ENCODE measurements at places on chromosomes 2 and 18.

DNA sequence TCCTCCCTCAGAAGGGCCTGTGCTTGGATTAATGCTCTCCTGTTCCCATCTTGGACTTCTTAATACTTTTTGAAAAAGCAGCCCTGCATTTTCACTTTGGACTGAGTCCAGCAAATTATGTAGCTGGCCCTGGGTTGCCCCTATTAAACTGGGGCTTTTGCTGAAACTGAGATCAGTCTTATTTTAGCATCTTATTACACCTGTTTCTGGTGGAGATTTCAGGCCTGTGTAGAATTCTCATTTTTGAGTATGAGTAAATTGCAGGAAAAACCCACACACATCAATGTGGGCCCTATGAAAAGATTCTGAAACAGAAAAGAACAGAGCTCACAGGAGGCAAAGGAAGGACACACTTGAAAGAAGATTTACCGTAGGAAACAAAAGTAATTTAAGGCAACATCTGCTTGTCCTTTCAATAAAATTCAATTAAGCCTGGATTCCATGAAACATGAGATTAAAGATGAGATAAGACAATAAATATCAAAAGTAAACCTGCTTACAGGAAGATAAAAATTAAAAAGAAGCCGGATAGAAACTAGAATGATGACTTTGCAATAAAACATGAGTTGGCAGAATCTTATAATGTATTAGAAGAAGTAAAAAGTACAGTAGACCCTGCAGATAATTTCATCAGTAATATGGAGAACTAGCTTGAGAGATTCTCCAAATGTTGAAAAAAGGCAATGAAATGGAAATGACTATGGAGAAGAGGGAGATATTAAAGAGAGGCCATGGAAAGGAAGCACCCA lies 90.7 kb upstream of the GCFC2 start:
- no peak for DNase-seq

GRCh38 chr2:33111002-33111446 lies 164.3 kb downstream of the LTBP1 start:
- no peak for DNase-seq

- peak; percentile 33 for DNase-seq
Measured at GRCh38 chr18:66616523-66616983, 12.7 kb upstream of the CDH19 start.

DNA sequence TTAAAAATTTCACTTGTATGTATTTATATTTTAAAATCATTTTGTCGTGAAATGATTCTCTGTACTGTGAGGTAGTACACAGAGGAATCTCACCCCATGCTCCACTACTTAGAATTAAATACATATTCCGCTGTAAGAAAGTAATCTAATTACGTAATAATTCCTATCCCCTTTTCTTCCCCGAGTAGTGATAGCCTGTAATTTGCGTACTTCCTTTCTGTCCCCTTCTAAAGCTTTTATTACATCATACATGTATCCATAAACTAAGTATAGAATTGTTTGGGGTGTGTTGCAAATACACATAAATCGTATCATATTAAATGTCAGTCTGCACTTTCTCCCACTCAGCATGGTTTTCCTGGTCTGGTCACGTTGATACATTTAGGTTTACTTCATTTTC lies 12.4 kb upstream of the CHCHD5 start:
- DNase-seq = no peak

GRCh38 chr2:176643646-176644045 lies 374.4 kb downstream of the MTX2 start:
- no peak for DNase-seq

DNA sequence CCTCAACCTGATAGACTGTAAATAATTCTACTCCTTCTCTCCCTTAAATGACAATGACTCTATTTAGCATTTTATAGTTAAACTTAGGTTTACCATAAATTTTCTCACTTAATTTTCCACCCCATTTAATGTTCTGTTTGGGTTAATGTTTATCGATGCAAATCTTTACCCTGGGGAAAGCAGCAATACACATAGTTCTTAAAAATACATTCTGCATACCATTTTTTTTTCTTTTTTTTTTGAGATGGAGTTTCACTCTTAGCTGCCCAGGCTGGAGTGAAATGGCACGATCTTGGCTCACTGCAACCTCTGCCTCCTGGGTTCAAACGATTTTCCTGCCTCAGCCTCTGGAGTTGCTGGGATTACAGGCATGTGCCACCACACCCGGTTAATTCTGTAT lies 14.0 kb downstream of the STAM2 start:
- no peak for DNase-seq

- no peak for DNase-seq
Measured at GRCh38 chr2:24424387-24424786, 64.1 kb upstream of the ITSN2 start.

DNA sequence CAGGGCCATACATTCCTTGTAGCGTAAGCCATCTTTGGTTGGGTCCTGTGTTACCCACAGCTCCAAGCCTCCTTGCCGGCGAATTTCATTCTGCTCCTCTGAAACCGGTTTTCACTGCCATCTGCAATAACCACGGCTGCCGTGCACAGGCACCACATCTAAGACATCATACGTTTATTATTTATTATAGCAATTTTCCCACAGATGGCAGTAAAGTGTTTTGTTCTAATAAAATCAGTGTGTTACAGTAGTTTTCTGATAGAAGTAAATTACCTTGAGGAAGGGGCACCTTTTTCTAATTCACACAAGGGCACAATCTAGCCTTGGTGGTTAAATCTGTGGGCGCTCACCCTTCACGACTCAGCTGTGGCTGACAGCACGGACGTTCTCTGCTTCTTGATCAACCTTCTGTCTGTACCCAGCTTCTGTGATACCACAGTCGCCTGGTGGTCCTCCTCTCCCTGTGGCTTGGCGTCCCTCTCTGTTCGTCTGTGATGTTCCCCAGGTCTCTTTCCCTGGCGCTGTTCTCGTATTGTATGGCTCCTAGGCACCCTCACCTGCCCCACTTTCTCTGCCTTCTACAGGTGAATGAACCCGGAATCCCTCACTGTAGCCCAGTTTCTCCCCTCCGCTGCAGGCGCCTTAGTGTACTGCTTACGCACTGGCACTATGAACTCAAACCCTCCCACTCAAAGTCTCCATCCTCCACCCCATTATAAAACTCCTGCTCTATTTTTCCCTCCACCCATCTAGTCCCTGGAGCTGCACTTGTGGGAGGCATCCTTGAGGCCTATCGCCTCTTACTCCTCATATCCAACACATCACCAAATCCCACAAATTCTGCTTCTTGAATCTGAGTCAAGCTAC lies 236.8 kb downstream of the DYSF start:
- no peak for DNase-seq

DNA sequence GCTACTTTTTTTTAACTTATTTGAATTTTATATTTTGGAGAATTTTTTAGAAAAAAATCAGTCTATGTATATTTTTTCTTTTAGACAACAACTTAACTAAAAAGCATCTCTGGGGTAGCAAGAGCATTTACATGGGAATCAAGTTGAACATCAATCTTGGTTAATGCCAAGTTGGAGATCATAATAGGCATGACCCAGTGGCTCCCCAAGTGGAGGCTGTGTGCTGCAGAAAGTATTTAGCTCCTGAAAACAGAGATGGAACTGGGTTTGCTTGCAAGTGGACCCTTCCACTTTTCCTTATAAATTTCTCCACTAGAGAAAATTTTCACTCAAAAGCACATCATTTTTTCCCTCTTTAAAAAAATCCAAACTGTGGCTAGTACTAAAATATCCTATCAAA lies 23.9 kb upstream of the CAVIN2 start:
- no peak for DNase-seq

DNA sequence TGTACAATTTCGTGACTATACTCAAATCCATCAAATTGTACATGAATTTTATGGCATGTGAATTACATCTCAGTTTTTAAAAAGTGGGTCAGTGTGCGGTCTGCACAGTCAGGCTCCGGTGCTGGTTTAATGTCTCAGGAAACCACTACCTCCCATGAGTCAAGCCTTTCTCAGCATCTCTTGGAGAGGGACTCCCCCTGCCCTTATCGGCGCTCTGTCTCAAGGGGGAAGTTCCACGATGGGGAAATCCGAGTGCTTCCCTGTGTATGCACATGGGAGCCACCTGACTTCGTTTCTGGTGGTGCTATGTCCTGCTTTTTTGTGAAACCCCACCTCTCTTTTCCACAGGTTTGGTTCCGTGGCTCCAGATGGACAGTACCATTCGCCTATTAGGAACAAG lies 72.5 kb downstream of the ACOXL start:
- DNase-seq = no peak

- no peak for DNase-seq
Measured at GRCh38 chr2:31384351-31384750, 30.2 kb downstream of the XDH start.

DNA sequence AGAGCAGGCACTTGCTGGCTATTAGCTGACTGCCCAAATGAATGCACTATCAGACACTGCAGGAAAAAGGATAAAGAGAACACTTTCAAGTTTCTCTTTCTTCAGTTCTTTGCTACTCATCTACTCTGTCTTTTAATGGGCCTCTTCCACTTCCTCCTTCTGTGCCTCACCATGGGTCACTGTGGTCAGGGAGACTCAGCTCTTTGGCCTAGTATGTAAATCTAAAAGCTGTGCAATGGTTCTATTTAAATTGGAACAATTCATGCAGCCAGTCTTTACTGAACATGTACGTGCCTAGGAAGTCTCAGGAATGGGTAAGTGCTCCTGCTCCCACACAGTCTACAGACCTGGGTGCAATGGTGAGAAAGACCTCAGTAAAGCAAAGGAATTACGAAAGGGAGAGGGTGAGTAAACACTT lies 79.1 kb upstream of the DNMT3A start:
- no peak for DNase-seq

- DNase-seq = no peak
Measured at GRCh38 chr2:200338692-200339091, 32.2 kb downstream of the SPATS2L start.

- no peak for DNase-seq
Measured at GRCh38 chr2:224640679-224641078, 55.5 kb upstream of the CUL3 start.

DNA sequence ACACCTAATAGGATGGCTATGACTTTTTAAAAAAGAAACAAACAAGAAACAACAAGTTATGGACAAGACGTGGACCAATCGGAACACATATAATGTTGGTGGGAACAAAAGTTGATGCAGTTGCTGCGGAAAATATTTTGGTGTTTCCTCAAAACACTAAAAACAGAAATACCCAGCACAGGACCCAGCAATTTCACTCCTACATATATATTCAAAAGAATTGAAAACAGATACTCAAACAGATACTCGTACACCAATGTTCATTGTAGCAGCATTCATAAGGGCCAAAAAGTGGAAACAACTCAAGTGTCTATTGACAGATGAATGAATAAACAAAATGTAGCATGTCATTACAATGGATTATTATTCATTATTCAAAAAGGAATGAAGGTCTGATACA lies 12.1 kb downstream of the CCDC141 start:
- DNase-seq = no peak

Data from mucosa of descending colon (tissue), 3 donors.